ENCODE measurements at places on chromosomes 4 and X. TPM values are rescaled to one million over a fixed set of nuclear protein-coding genes. Genes with fewer than 3 reads are reported as not detected.

DCUN1D4 gene
- 31.1 TPM for total RNA-seq

GC gene
- not detected for total RNA-seq

ITM2A gene
- total RNA-seq, result 0.55 TPM

MSANTD1 gene
- total RNA-seq, result 0.33 TPM

ARR3 gene
- total RNA-seq, result not detected

S100G gene
- not detected for total RNA-seq

POU4F2 gene
- not detected for total RNA-seq

DIPK2B gene
- total RNA-seq, result 0.11 TPM

LIMCH1 gene
- 1.4 TPM for total RNA-seq

GABRG1 gene
- total RNA-seq, result not detected

PPP4R3C gene
- total RNA-seq, result not detected

MTNR1A gene
- not detected for total RNA-seq

TMSB15B gene
- total RNA-seq, result 4.9 TPM

TBC1D25 gene
- 3.9 TPM for total RNA-seq

GRIA2 gene
- under 0.01 TPM for total RNA-seq

ADAMTS3 gene
- total RNA-seq, result 3.6 TPM

MAGEA3 gene
- not detected for total RNA-seq

TREX2 gene
- 1.9 TPM for total RNA-seq

TCP11X2 gene
- total RNA-seq, result not detected

PAGE5 gene
- not detected for total RNA-seq

ADH1A gene
- total RNA-seq, result not detected

AADAT gene
- total RNA-seq, result 4.6 TPM

PCDH11X gene
- total RNA-seq, result not detected

UGT2B15 gene
- not detected for total RNA-seq

NPFFR2 gene
- total RNA-seq, result not detected

GPR143 gene
- total RNA-seq, result not detected

FAM9B gene
- total RNA-seq, result not detected

FMR1NB gene
- not detected for total RNA-seq

NUDT11 gene
- total RNA-seq, result 12.2 TPM

SPANXC gene
- total RNA-seq, result not detected

F9 gene
- total RNA-seq, result not detected

SLC7A11 gene
- total RNA-seq, result 98.3 TPM

MAGEB2 gene
- not detected for total RNA-seq

SLC9B1 gene
- total RNA-seq, result 0.87 TPM

AKAP4 gene
- not detected for total RNA-seq

PNMA6A gene
- total RNA-seq, result 3.5 TPM

PDGFRA gene
- total RNA-seq, result 152 TPM

CTAG2 gene
- not detected for total RNA-seq

KLHL15 gene
- total RNA-seq, result 8.9 TPM

CFI gene
- total RNA-seq, result 3.0 TPM

PDLIM3 gene
- 5.2 TPM for total RNA-seq

SMIM43 gene
- total RNA-seq, result 0.89 TPM
